Lower leg skin (tissue), 4 donors: ENCODE measurements at places on chromosomes 12 and 14.
A peak's percentile ranks its signal among the peaks of the same experiment; 100 is the strongest.

- DNase-seq = no peak
Measured at GRCh38 chr12:109820816-109821381, 12.3 kb downstream of the TRPV4 start.

DNA sequence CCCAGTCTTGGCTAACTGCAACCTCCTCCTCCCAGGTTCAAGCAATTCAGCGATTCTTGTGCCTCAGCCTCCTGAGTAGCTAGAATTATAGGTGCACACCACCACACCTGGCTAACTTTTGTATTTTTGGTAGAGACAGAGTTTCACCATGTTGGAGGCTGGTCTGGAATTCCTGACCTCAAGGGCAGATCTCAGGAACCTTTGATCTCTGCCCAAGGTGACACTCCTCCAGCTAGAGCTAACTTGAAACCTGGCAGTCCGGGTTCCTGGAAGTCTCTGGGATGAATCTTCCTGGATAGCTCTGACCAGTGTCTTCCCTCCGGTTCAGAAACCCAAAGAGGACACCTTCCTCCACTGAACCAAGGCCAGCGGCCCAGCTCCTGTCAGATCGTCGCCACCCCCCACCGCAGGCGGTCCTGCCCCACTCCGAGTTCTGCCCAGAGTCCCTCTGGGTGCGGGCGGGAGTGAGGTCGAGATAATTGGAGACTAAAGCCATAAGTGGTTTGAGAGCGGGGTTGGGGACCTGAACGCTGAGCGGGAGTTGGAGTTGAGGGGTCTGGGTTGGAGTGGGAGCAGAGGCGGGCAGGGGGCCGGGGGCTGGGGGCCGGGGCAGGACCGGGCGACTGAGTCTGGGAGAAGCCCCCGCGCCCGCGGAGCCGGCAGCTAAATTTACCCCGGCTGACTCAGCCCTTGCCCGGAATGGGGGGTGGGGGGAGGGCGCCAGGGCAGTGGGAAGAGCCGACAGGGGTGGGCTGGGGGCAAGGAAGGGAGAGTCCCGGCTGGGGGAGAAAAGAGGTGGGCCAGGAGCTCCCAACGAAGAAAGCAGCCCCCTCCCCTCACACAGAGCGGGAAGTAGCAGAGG is 4.7 kb downstream of the DDN start:
- DNase-seq = no peak

GRCh38 chr12:93914281-93914680 is 234.1 kb upstream of the PLXNC1 start:
- DNase-seq = no peak

DNA sequence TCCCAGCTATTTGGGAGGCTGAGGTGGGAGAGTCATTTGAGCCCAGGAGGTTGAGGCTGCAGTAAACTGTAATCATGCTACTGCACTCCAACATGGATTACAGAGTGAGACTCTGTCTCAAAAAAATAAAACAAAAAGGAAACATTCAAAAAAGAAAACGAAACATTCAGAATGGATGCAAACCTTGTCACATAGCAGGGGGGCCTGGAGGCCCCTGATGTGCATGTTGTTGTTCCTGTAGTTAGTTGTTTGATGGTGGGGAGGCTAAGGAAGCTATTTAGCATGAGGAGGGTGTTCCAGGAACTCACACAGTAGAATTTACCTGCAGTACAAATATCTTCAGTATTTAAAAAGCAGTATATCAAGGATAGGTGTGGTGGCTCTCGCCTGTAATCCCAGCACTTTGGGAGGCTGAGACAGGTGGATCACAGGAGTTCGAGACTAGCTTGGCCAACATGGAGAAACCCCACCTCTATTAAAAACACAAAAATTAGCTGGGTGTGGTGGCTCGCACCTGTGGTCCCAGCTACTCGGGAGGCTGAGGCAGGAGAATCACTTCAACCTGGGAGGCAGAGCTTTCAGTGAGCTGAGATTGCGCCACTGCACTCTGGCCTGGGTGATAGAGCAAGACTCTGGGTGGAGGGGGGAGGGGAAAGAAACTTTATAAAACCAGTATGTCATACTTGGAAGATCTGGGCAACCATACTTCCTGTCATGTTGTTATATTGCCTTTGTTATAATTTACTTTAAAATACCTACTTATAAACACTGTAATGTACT is 17.6 kb upstream of the AEBP2 start:
- peak; percentile 60 for DNase-seq

DNA sequence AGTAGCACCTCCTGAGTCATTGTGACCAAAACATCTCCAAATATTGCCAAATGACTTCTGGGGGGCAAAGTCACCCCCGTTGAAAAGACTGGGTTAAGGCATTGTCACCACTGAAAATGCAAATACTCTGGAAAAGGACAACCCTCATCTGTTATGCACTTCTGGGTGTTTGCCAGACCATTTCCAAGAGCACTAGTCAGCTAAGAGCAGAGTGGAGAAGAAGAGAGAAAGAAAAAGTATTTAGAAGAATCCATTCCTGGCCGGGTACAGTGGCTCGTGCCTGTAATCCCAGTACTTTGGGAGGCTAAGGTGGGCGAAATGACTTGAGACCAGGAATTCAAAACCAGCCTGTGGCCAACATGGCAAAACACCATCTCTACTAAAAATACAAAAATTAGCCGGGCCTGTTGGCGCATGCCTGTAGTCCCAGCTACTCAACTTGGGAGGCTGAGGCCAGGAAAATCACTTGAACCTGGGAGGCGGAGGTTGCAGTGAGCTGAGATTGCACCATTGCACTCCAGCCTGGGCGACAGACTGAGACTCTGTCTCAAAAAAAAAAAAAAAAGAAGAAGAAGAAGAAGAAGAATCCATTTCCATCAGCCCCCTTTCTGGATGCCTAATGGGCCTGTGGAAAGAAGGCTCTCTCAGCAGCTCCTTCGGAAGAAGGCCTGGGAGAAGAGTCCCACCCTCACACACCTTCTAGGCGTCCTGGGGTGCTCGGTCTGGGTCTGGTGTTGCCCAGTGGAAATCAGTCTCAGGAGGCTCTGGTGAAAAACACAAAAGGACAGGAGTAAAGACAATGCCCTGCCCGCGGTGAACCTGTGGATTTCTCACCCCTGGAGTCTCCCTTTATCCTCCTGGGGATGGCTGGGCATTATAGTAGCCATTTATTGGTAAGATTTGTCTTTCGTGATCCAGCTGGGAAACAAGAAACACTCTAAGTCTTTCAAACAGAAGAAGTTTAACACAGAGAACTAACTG is 3.5 kb upstream of the LTBR start:
- DNase-seq = no peak

DNA sequence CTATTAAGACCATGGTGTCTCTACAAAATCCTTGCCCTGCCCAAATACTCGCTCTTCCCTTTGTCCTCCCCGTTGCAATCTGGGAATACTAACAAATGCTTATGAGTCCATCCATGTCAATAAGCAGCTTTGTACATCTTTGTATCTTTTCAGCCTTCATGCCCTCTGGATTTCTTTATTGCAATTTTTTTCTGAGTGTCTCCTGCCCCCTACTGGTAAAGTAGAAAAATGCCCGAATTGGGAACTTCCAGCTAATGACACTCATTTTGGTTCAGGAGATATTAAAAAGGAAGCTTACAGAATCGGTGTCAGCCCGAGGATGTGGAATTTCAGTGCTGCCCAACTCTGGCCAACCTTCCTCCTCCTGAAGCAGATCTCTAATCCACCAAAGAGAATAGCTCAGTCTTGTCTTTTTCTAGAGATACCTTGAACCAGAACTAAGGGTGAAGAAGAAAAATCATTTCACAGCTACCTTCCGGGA is 46.0 kb downstream of the SH2B3 start:
- peak; percentile 54 for DNase-seq
